ENCODE measurements at places on chromosomes 1 and 21.

DNA sequence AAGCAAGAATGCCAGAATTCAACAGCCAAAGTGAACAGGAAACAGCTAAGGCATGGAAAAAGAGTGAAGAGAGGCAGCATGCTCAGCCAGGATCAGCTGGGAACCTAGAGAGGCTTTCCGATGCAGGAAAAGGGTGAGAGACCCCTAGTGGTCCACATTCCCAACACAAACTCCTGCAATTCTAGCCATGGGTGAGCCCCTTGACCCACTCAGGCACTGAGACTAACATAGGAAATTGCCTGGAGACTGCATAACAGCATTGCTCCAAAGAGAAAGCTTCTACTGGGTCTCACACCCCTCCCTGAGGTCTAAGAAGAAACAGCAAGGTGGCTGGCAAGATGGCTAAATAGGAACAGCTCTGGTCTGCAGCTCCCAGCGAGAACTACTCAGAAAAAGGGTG is 123.2 kb downstream of the LHX8 start:
- DNase-seq = no peak

DNA sequence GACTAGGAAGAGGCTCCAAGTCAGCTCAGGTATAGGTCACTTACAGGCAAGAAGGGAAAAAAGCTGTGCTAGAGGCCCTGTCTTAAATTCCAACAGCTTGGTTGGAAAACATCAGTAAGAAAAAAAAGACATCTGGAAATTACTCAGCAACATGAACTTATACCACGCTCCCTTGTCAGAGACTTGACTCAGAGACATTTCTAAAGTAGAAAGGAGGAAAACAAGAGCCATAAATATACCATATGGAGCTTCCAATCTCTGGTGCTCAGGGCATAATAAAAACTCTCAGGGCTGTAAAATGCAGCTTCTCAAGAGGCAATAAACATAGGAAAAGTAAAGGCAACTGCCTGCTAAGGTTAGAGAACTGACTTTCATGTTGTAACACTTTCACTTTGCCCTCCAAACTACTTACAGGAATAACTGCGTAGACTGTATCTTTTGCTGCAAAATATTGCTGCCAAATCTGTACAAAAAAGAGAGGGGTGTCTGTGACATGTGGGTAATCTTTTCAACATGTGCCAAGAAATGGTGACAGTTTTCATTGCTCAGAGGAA is 14.7 kb downstream of the ATPAF1 start:
- DNase-seq = no peak

DNA sequence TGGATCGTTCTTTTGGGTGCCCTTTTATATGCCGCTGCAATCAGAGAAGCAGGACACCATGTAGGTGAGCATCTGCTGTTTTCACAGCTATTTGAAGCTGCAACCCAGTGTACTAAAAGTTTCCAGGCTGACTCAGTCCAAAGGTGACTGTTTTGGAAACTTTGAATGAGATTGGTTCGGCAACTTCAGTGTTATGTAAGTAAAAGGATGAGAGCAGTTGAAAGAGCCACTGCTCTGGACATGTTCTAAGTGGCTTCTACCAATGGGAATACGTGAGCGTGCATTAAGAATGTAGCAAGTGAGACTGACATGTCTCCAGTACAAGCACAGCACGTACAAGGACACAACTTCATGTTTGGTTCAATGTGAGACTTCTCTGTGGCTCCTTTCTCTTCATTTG is 55.6 kb downstream of the DDR2 start:
- no peak for DNase-seq

GRCh38 chr1:147272042-147272441 is 29.6 kb downstream of the CHD1L start:
- no peak for DNase-seq

DNA sequence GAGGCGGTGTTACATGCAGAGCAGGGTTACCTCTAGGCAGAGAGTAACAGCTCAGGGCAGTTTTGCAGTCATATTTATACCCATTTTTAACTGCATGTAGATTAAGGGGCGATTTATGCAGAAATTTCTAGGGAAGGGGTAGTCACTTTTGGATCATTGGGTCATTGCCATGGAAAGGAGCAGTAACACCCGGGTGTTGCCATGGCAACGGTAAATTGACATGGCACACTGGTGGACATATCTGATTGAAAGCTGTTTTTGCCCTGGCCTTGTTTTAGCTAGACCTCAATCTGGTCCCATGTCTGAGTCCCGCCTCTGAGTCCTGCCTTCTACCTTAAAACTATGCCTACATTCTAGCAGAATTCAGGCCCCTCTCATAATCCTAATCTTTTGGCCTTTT is 11.8 kb upstream of the USP1 start:
- no peak for DNase-seq

DNA sequence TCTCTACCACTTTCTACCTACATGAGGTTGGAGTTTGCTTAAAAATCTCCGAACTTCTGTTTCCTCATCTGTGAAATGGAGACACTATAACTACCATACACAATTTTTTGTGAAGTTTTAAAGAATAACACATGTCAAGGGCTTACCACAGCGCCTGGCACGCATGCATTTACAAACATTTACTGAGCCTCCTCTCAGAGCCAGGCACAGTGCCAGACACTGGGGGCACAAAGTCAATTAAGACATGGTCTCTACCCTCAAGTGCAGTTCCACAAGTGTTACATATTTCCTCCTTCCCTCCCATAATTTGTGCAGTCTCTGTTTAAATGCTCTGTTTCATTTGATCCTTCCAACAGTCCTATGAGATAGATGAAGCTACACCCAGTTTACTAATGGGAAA is 356.4 kb upstream of the ESRRG start:
- DNase-seq = no peak

GRCh38 chr1:213931836-213932235 is 55.9 kb upstream of the PROX1 start:
- no peak for DNase-seq

DNA sequence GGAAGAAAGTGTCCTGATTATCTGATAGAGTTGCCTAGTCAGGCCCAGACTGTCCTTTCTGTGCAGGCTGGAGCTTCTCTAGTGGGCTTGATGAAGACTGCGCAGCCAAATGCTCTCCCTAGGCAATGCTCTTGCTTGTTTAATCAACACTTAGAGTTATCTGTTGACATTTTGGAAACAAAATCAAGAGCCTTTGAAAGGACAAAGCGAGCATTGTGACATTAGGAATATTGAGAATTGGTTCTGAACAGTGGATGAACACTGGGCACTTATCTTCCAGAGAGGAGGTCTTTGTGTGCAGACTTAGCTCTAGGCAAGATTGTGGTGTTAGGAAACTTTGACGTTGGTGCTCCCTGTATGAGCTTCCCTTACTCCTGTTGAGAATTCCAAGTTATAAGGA is 94.5 kb downstream of the DNTTIP2 start:
- no peak for DNase-seq

DNA sequence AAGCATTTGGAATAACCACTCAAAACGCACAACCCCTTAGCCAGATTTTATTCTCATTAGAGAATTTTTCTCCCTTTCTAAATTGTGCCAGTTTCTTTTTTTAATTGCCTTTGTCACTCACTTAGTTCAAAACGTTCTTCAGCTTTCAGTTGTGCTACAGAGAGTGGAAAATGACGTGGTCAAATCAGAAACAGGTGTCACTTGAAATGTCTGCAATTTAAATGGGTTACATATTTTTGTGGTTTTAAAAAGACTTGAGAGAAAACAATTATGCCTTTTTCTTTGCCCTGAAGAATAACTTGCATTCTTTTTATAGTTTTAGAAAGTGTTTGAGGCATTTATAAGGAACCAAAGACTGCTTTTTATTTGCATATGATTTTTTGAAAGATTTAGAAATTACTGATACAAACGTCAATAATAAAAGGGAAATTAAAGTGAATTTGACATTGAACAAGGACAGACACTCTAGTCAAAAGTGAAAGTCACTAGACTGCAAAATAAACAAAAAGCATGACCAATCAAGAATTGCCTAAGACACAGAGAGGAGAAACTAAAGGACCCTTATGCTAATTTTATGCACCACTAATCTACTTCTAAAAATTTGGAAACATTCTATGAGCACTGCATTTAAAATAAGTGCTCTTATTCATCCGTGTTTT is 191.0 kb downstream of the TPR start:
- DNase-seq = no peak

GRCh38 chr1:41894808-41895483 is 23.8 kb downstream of the HIVEP3 start:
- no peak for DNase-seq

- no peak for DNase-seq
Observed at GRCh38 chr1:34930702-34931071, 1.2 kb upstream of the DLGAP3 start.

- no peak for DNase-seq
Observed at GRCh38 chr1:240491796-240492195, 120.2 kb downstream of the GREM2 start.

GRCh38 chr1:22983944-22984343 is 11.3 kb upstream of the LACTBL1 start:
- no peak for DNase-seq

DNA sequence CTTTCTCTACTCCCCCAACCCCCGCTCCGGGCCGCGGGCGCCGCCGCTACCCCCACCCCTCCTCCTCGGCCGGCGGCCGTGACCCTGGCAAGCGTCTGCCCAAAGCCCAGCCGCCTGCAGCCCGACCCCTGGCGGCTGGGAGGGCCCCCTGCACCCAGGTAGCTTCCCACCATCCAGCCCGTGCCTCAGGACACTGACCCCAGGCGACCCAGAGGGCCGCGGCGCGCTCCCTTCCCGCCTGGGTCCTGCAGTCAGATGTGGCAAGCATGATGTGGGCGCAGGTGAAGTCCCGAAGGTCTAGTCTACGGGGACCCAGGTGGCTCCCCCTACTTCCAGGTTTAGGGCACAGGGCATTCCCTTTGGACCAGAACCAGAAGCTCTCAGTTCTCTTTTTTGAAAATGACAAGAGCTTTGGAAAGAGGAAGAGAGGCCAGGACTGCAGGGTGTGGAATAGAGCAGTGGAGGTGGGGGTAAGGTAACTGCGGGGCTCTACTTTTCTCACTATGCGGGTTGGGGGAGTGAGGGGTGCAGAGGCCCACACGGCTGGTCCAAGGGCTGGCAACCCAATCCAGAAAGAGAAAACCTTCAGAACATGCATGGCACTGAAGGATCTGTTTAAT is at the start of gene DENND4B:
DENND4B (minus strand) TSS at position 97 of the 620 bp plus-strand sequence. CDS start 2,344 bp downstream, outside the sequence.
- peak; percentile 64 for DNase-seq

DNA sequence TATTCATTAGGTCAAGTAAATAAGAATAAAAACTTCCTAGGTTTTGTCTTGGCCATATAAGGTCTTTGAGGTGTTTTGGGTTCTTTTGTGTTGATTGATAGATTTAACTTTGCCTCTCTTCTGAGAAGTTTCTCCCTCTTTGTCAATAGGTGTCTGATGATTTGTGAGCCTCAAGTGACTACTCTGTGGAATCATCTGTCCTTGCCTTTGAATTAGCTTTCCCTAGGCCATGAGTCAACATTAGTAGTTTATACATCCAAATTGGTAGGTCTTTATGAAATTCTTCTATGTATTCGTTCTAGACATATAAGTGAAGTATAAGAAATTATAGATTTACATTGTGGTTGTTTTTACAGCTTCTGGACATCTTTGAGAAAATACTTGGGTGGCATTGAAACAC is 864.4 kb downstream of the USP25 start:
- DNase-seq = no peak

DNA sequence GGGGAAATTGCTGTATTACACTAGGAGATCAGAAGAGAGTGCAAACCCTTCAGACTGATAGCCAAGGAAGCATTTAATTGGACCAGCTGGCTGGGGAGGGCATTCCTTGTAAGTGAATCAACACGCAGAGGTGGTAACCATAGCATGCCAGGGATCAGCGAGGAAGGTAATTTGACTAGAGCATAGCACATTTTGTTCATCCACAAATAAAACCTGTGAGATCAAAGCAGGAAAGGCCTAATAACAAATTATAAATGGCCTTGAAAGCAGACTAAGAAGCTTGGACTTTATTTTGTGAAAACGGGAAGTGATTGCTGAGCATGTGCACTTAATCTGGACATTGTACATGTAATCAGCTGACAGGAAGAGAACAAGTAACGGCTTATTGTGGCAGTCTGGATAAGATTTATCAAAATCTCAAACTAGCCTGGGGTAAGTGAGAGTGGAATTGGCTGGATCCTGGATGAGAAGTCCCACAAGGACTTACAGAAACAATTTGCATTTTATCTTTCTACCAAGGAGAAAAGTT is 11.7 kb upstream of the CD55 start:
- no peak for DNase-seq

DNA sequence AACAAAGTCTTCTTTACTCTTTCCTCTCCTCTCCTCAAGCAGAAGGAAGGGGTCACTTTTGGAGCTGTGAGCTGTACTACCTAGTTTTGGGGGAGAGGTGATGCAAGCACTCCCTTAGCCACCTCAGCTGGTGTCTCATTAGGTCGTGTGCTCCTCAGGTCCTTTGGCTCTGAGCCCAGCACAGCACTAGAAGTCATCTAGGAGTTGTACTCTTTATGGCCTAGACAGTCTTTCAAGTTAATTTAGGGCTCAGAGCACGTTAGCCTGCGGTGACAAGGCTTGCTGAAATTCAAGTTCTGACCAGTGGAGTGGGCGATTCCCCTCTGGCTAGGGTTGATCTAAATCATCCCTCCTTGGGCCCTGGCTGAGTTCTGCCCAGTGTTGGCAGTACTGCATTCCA is 48.0 kb upstream of the WDR26 start:
- DNase-seq = no peak
